ENCODE measurements at places on chromosomes 12 and 14.

- no peak for DNase-seq
Measured at GRCh38 chr14:25607192-25607591, 557.2 kb upstream of the STXBP6 start.

GRCh38 chr12:67208281-67209067 lies 60.7 kb upstream of the CAND1 start:
- DNase-seq, result no peak

DNA sequence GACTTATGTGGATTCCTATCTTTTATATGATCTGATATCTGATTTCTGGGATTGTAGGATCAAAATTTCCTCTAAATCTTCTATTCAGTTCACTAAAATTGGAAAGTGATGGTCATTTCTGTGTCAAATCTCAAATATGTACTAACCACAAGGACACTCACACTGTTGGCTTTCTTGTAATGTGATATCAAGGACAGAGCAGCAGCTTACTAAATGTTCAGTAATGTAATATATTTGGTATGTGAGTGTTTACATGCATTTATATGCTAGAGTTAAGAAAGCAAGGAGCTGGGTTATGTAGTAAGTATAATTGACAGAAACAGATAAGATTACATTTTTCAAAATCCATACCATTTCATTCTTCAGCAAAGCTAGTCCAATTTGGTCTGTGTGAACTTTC lies 16.5 kb downstream of the PUS7L start:
- peak; percentile 65 for DNase-seq

DNA sequence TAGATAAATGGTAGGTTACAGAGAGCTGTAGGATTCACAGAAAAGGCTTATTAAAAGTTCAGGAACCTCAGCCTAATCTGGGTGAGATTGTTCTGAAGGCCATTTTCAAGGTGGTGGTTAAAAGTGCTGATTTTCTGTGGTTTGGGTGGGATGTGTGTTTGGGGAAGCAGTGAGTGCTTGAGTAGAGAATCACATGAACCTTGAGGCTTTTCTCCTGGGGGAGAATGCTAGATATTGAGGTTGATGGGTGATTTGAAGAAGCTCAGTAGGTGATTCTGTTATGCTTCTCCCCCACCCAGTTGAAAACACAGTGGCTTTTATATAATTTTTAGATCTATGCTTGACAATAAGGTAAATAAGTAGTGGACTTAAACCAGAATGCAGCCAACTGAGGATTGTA lies 420.9 kb downstream of the PCNX1 start:
- no peak for DNase-seq

- no peak for DNase-seq
Measured at GRCh38 chr12:57781244-57781643, 1.3 kb upstream of the TSFM start.

GRCh38 chr14:71478542-71478941 lies 453.7 kb upstream of the RGS6 start:
- DNase-seq, result no peak

DNA sequence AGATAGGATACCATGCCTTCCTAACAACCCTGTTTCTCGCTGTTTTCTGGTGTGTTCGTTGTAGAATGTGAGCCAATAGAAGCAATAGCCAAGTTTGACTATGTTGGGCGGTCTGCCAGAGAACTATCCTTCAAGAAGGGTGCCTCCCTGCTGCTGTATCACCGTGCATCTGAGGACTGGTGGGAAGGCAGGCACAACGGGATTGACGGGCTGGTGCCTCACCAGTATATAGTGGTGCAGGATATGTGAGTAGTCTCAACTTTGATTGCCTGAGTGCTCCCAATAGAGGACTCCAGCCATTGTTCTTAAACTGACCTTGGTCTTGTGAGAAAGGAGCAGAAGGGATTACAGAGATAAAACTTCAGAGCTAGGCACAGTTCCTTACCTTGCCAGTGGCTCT lies 96.2 kb downstream of the KICS2 start:
- DNase-seq, result no peak

DNA sequence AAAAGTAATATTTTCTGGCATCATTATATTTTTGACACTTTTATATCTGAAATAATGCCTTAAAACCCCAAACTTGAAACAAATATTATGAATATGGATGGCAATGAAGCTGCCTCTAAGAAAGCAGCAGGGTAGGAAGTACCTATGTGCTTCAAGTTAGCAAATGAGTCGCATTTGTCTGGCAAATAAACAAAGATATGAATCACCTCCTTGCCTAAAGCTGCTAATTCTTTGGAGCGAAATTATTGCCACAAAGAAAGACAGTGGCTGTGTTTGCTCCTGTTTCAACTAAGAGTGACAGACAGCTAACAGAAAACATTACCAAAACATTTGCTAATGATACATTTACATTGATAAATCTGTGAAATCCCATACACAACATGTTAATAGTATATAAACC lies 854.9 kb downstream of the RPS29 start:
- DNase-seq, result no peak

DNA sequence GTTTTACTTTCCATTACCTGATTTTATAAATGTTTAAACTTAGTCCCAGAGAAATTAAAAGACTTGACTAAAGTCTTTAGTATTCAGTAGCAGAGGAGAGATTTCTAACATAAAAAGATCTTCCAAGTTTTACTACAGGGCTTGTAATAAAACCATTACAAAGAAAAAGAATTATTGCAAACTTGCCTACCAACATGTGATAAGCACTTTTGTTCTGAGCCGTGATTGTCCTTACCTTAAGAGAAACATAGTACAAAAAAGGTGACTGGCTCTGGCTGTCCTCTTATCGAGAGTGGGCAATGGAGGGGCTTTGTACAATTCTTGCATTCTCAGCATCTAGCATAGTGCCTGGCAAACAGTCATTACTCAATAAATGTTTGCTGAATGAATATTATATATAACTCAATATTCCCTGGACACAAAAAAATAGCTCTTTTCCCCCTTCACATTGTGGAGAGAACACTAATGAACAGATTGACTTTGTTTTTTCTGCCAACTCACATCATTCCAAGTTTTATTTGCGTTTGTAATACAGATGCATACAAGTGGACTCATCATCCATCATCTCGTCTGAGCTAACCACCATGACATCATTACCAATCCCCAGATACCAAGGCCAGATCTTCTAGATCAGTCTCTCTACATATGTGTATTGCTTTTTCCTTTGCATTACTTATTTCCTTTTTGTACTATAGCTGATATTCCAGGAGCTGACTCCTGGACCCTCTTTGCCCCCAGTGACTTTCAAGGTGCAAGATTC lies 192.8 kb upstream of the EEA1 start:
- peak; percentile 60 for DNase-seq

GRCh38 chr12:132289356-132290202 lies 39.8 kb downstream of the GALNT9 start:
- no peak for DNase-seq

- no peak for DNase-seq
Measured at GRCh38 chr14:35715079-35715478, 94.0 kb downstream of the RALGAPA1 start.

- no peak for DNase-seq
Measured at GRCh38 chr12:85569261-85569660, 266.9 kb downstream of the RASSF9 start.

DNA sequence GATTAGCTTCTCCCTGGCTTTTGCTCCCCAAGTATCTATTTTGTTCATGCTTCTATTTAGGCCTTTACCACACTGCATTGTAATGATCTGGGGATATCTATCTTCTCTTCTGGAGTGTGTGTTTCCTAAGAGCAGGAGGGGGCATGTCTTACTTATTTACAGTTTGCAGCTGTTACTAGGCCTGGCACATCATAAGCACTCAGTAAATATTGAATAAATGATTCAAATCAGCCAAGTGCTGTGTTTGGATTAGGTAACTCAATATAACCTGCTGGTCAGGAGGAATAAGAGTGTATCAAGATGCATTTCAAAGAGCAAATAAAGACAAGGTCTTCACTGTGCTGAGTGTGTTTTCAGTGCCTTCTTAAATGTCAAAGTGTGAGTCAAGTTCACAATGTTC lies 186.1 kb downstream of the FOXG1 start:
- DNase-seq, result no peak

- DNase-seq, result no peak
Measured at GRCh38 chr14:67468378-67468730, 20.2 kb downstream of the TMEM229B start.

DNA sequence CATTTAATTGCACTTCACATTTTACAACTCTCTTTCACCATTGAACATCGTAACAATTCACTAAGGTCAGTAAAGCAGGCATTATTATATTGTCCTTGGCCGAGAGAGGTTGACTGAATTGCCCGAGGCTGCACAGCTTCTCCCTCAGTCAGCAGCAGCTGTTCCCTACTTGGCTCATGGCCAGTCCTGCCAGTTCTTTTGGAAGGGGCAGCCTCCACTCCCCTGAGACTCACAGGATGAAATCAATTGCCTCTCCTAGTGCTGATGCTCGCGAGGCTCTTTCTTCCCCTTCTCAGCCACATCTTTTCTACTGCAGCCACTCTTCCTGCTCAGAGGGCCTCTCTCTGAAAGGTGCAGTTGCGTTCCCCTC lies 79.9 kb upstream of the KCNA1 start:
- no peak for DNase-seq

DNA sequence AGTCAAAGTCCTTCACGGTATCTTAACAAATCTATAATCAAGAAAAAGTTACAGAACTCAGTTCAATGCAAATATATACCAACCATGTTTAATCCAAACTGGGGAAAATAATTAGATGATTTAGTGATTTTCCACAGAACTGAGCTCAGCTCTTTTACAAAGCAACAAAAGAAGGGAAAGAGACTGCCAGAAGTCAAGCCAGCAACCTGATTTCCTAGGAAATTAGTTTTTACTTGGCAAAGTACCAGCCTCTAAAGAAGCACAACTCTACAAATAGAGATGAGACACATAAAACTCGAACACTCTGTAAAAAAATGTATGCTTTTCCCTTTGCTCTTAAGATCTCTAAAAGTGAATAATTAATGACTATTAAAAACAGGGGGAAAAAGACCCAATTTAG lies 19.4 kb downstream of the NUMB start:
- no peak for DNase-seq

DNA sequence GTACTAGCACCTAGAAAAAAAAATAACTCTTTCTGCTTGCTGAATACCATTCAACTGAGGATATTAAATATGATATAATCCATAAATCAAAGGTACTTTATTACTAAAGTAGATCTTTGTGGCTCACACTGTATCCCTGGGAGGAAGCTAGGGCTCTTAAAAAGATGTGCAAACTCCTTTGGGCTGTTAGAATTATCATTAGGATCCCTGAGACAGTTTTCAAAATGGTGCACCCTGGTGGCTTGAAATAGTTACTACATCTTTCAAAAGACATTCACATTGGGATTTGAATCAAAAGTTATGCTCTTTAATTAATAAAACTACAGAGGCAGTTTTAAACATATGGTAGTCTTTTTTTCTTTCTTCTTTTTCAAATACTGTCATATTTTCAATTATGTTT lies 228.5 kb upstream of the G2E3 start:
- DNase-seq, result no peak

GRCh38 chr12:93419388-93420034 lies 22.2 kb downstream of the UBE2N start:
- DNase-seq, result peak; percentile 62

- no peak for DNase-seq
Measured at GRCh38 chr14:86521843-86522242, 991.9 kb downstream of the FLRT2 start.

All from astrocyte of the hippocampus (primary cell).